ENCODE measurements at places on chromosomes 2 and 18.

DNA sequence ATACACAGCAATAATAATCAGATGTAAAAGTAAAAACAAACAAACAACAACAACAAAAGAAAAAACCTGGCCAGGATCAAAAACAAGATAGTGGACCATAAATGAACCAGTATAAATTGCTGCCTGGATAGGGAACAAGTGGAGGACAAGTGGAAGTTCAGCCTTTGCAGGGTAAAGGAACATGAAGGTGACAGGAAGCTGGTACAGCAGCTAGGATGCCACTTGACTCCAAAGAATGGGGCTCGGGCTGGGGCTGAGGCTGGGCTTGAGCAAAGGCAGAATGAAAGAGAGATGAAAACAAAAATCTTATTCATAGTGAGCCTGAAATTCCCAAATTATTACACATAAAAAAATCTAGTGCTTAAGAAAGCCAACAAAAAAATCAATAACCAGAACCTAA is 146.5 kb downstream of the CDH2 start:
- ATAC-seq = 0 out of 3 replicates have a peak, but pooled peaks have one; percentile 14

DNA sequence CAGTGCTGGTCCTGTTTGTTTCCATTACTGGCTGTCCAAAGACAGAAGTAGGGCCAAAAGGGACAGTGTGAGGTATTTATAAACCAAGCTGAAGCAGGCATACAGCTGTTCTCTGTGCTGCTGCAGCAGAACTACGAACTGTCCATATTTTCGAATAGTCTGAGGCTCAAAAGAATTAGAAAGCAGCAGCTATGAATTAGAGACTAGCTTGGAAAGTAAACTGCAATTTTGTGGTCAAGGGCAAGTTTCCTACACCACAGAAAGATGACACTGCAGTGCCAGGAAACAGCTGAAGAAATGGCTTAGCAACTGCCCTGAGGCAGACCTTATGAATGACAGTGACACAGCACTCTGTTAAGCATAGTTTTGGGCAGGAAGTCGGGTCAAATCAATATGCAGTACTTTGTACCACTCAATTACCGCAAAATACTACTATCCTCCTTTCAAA is 125.3 kb downstream of the TMEM131 start:
- ATAC-seq = peak; percentile 80

GRCh38 chr2:96107708-96108065 is 8.7 kb downstream of the ADRA2B start:
- no peak for ATAC-seq

- ATAC-seq = no peak
These were observed 61.2 kb downstream of the BOD1L2 start for GRCh38 chr18:57208047-57208446.

- no peak for ATAC-seq
These were observed 16.1 kb upstream of the CIB4 start for GRCh38 chr2:26657265-26657664.

DNA sequence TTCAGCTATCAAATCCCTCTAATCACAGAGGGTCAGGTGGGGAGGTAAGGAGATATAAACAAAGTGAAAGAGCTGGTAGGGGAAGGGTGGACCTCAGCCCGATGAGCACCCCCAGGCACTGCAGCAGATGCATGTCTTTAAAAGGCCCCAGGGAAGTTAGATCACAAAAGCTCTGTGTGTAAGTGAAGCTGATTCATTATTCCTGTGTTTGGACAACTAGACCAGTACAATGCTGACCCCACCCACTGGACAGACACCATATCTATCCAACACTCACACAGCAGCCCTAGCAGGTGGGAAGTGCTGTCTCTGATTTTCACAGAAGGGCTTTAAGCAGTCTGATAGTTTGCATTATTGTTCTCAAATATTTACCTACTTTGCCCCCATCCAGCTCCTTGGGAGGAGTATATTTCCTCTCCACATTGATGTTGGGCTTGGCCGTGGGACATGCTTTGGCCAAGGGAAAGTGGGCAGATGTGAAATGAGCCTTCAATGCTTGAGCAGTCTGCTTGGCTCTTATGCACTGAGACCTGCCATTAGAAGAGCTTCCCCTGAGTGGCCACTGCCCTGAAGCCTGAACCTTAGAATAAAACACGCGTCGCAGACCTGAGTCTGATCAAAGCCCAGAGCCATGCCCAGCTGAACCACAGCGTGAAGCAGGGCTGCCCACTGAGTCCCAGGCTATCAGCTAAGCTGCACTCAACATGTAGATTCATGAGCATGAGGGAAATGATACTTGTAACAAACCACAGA is 111.4 kb downstream of the COPS8 start:
- ATAC-seq = peak; percentile 9

DNA sequence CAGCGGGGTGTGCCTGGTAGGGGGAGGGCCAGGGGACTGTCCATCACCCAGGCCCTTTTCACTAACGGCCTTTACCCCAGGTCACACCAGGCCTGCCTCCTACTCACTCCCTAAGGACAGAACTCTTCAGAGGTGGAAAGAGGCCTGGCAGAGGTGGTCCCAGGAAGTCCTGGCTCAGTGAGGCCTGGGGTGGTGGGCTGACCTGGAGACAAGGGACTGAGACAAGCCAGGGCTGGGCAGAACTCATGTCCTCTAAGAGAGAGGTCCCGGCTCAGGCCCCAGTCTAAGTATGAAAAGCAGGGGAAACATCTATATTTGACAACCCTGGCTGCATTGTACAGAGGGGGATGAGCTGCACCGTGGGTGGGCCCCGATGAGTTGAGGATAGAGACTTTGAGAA is 65.9 kb upstream of the TEX51 start:
- ATAC-seq = no peak

DNA sequence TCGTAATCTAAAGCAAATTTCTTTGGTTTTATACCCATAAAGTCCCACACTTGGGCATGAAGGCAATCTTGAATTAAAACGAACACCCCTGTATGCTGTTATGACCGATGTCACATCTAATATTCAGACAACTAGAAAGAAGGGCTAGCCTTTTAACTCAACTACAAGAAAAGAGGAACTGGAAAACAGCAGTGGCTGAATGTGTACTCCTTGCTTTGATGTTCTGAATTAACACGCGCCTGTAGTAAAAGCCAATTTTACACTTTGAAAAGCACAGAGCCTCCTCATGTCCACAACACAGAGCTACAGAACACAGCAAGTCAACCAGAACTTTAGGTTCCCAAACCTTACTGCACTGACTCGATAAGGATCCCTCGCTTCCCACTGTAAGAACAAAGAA is 147.6 kb downstream of the HDAC4 start:
- no peak for ATAC-seq

GRCh38 chr18:8461544-8461943 is 147.7 kb upstream of the RAB12 start:
- ATAC-seq = no peak

DNA sequence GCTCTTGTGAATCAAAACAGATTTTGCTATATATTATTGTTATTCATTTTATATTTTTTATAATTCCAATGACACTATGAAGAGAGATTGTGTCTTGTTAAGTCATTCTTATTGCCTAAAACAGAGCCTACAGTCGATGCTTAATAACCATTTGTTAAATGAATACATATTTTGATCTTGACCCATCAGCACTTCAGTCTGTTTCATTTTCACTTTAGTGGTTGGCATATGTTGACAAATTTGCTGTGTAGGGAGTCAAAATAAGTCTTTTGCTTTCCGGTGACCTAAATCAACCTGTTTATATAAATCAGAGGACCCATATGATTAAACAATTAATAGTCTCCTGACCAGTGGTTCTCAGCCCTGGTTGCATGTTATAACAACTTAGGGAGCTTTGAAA is 97.1 kb downstream of the TXNL1 start:
- ATAC-seq = no peak

GRCh38 chr18:62329691-62330454 is 4.8 kb downstream of the TNFRSF11A start:
- peak; percentile 33 for ATAC-seq

GRCh38 chr18:2442006-2442405 is 129.3 kb downstream of the METTL4 start:
- no peak for ATAC-seq

- ATAC-seq = no peak
These were observed 120.3 kb downstream of the GYPC start for GRCh38 chr2:126776255-126776654.

DNA sequence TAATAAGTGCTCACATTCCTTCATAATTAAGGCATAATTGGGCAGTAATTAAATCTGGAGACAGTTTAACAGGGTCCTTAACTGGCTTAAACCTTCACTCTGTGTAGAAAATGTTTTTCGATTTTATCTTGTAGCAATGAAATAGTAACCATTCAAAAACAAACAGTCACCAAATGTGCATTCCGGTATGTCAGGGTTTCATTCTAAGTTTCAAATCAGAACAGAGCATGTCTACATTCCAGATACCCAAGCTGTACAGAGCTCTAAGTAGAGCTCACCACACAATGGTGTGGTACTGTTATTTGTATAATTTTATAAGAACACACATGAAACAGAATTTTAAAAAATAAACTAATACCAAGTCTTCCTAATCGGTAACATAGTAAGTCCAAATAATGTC is 52.6 kb downstream of the SMAD2 start:
- ATAC-seq = 0 out of 3 replicates have a peak, but pooled peaks have one; percentile 37

DNA sequence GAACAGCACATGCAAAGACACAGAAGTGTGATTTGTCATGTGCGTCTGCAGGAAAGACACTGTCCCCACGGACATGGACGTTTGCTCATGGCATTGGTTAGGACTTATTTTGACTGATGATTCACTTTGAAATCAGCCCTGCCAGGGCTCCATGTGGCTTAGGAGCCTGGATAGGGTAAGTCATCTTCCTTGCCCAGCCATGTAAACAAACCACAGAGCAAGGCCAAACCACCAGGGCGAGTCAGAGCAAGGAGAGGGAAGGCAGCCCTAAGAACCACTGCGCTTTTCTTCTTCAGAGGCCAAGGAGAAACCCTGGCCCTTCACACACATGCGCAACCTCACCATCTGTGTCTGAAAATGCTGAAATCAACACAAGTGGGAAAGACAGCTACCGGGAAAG is 88.8 kb downstream of the GFPT1 start:
- ATAC-seq = peak; percentile 88

GRCh38 chr2:153495725-153496124 is 17.2 kb upstream of the RPRM start:
- no peak for ATAC-seq

DNA sequence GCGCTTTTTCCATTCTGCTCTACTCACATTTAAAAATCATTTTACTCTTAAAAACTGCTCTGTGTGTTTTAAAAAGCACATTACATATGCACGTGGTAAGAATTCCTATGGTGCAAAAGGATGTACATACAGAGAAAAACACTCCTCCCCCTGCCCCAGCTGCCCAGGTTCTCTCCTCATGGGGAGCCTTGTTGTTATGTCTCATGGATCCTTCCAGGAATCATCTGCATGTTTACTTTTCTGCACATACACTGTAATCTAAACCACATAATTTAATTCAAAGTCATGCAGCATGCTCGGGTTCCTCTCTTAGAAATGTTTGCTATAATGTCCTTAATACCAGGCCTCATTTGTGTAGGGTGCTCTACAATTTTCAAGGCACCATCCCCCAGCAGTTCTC is 243.3 kb downstream of the LOXHD1 start:
- no peak for ATAC-seq

- no peak for ATAC-seq
These were observed 138.9 kb downstream of the MREG start for GRCh38 chr2:215874418-215874817.

DNA sequence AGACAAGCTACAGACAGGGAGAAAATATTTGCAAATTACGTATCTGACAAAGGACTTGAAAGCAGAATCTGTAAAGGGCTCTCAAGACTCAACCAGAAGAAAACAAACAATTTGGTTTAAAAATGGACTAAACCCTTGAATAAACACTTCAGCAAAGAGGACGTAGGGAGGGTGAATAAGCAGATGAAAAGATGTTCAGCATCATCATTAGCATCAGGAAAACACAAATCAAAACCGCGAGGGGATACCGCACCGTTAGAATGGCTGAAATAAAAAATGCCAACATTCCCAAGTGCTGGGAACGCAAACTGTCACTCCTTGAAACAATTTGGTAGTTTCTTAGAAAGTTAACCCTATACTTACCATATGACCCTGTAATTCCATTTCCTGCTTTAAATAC is 136.7 kb downstream of the MBP start:
- no peak for ATAC-seq

DNA sequence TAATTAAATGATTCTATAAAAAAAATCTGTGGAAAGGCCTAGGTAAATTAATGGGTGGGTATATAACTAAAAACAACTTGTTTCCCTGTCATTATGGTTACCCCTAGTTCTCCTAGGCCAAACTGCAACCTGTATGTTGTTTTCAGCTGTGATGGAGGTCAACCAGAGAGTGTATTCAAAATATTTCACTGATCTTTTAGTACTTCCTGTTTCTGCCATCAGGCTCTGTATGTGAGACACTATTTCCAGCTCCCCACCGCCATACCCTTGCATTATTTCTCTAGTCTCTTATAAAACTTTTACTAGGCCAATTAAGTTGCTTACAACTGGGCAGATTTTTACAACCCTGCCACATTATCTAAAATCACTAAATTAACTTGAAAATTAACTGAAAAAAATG is 21.0 kb upstream of the CDKL4 start:
- no peak for ATAC-seq

DNA sequence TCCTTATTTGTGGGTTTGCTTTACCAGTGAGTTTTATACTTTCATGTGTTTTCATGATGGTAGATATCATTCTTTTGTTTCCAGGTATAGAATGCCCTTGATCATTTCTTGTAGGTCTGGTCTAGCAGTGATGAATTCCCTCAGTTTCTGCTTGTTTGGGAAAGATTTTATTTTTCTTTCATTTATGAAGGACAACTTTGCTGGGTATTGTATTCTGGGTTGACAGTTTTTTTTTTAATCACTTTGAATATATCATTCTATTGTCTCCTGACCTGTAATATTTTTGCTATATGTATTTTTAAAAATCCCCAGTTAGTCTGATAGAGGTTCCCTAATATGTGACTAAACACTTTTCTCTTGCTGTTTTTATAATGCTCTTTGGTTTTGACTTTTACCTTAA is 58.3 kb upstream of the GALNT3 start:
- ATAC-seq = no peak

- no peak for ATAC-seq
These were observed 29.1 kb downstream of the ZEB2 start for GRCh38 chr2:144490857-144491256.

DNA sequence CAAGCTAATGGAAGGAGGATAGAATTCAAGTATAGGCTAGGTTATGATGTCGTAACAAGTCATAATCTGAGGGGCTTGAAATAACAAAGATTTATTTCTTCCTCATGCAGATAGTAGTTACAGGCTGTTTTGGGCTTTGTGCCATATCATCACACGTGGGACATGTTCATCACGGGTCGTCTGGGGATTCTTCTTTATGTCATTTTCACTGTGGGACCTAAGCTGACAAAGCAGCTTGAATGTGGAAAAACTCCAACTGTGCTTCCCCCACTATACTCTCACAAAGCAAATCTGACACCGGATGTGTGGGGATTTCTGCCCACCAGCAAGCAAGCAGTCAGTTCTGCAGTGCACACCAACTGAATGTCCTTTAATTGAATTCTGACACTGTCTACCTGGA is 124.8 kb downstream of the LTBP1 start:
- no peak for ATAC-seq

GRCh38 chr2:235496239-235496621 is 2.4 kb downstream of the AGAP1 start:
- no peak for ATAC-seq
